Omental fat pad (tissue), 4 donors: ENCODE measurements at places on chromosomes 11 and 22.
A peak's percentile ranks its signal among the peaks of the same experiment; 100 is the strongest.

DNA sequence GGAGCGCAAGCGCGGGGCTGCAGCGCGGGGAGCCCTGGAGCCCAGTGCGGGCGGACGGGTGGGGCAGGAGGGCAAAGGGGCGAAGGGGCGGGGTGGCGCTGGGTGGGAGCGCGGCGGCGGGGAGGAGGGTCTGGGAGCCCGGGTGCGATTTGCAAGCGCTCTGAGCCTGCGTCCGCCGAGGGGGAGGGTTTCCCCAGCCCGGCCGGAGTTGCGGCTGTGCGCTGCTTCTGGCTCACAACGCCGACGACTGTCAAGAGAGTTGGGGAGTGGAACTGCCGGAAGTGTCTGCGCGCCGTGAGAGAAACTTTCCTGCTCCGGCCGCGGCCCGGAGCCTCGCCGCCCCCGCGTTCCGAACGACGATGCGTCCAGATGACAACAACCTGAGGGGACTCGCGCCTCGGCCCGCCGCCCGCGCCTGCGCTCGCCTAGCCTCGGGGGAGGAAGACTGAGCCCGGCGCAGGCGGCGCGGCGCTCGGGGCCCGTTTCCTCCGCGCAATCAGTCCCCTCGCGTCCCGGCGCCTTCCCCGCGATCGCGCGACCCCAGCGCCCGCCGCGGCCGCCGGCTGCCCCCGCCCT lies at the start of gene ARHGAP42:
Gene ARHGAP42, plus strand, starts transcription at position 235 of the 576 bp plus-strand sequence. CDS start 391 bp downstream, outside the sequence.
- DNase-seq: peak; percentile 22

DNA sequence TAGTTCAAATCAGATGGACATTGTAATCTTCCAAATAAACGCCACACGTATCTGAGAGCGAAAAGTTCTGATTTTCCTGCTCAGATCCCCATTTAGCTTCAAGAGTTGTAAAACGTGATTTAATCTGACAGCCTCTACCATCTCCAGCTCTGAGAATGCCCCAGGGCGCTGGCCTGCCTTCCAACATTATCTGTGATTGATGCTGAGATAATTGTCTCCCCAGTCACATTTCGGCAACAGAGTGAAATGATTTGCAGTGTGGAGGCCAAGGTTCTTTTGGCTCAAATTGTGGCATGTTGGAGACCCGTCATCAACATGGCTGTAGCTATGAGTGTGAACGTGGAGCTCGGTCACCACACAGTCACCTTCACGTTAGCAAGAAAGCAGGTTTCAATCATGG lies 283.4 kb downstream of the BRD1 start:
- DNase-seq: no peak

DNA sequence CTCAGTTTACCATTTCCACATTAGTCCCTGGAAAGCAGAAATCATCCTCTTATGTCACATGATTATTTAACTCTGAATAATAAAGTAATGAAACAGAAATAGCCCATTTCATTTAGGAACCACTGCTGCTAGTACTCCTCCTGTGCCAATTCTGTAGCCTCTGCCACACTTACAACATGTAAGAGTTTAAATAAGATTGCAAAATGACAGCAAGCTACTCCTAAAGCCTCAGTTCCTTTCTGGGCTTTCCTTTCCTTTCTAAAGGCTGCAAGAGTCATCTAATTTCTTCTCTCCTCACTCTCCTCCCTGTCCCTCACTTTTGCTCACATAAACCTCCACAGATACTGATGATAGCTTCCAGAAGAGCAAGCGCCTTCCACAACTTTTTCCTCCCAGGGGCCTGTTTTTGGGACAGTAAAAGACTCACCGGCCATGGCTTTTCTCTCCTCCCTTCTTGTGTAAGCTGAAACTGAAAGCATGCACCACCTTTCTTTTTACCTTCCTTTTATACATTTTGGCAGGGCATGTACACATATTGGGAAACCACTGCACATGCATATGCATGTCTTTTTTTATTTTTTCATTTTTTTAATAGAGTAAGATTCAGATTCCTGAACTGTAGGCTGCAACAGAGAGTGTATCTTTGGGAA lies 38.5 kb downstream of the CARD18 start:
- no peak for DNase-seq

GRCh38 chr22:33606504-33606903 lies 313.8 kb downstream of the LARGE1 start:
- DNase-seq: no peak

DNA sequence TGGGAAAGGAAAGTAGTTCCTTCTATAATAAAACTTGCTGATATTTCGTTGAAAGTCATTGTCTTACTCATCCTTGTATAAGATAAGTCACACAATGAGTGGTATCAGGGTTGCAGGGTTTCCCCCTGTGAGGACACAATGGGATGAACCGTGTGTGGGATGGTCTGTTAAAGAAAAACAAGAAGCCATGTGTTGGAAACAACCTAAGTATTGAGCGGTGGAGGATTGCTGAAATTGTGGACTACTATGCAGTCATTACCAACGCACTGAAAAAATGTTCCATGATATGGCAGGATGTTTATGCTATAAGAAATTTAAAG lies 28.6 kb downstream of the PTPRJ start:
- DNase-seq: no peak

GRCh38 chr11:33863418-33864172 lies 28.3 kb downstream of the LMO2 start:
- no peak for DNase-seq

DNA sequence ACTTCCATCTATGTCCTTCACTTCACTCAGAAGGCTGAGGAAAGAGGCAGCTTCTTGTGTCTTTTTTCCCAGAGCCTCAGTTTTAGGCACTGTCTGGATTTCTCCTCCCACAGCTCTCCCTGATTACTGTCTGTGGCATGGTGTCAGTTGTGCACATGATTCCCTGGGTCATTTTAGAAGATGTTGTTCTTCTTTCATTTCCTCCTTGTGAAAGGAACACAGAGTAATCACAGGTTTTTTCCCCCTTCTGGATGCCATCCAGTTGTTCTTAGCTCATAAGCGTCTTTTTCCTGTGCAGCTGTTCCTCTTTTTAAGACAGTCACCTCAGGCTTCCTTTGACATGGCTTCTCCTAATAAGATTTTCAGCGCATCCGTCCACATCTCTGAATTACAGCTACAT lies 212.2 kb downstream of the FAM181B start:
- no peak for DNase-seq

DNA sequence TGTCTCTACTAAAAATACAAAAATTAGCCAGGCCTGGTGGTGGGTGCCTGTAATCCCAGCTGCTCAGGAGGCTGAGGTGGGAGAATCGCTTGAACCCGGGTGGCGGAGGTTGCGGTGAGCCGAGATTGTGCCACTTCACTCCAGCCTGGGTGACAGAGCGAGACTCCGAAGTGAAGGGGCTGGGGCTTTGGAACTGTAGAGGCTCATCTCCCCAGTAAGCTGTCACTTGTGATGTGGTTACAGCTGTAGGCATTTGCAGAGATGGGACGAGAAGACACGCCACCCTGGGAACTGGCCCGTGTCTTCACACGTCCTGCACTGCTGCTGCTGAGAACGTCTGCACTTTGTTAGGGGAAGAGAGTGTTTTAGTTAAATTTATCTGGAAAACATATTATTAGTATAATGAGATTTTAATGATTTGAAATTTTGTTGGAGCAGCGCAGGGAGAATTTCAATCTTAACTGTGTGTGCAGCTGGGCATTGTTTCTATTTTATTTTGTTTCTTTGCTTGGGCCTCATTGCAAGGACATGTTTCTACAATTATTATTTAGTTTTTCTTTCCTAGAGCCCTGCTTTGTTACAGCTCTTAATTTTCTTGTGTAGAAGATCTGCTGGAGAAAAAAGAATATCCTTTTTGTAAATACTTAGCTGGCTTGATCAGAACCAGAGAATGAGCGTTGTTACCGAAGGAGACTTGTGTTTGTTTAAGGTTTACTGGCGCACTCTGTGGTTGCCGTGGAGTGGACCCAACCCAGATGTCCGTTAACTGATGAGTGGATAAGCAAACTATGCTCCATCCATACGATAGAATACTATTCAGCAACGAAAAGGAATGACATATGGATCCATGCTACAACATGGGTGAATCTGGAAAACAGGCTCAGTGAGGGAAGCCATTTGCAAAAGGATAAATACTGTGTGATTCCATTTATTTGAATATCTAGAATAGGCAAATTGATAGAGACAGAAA lies 18.4 kb downstream of the PARVB start:
- no peak for DNase-seq

DNA sequence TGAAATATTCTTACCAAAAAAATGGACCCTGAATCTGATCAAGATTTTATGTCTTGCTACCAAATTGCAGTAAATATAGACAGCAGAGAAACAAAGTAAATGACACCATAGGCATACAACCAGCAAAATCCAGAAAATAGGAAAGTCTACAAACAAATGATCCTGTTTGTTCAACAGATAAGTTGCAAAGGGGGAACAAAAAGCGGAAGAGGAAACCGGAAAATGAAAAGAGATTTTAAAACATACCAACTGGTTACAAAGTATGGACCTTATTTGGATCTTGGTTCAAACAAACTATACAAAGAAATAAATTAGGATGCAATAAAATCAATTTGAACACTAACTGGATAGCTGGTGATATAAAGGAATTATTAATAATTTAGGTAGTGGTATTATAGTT lies 92.0 kb downstream of the TMPRSS5 start:
- DNase-seq: no peak

DNA sequence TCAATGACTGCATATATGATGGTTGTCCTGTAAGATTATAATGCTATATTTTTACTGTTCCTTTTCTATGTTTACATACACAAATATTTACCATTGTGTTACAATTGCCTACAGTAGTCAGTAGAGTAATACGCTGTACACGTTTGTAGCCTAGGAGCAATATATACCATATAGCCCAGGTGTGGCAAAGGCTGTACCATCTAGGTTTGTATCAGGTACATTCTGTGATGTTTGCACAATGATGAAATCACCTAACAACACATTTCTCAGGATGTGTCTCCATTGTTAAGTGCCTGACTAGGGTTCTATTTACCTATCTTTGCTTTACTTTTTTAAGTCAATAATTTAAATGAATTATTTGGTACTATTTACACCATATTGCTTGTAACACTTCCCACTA lies 21.9 kb downstream of the PRR5L start:
- DNase-seq: no peak

DNA sequence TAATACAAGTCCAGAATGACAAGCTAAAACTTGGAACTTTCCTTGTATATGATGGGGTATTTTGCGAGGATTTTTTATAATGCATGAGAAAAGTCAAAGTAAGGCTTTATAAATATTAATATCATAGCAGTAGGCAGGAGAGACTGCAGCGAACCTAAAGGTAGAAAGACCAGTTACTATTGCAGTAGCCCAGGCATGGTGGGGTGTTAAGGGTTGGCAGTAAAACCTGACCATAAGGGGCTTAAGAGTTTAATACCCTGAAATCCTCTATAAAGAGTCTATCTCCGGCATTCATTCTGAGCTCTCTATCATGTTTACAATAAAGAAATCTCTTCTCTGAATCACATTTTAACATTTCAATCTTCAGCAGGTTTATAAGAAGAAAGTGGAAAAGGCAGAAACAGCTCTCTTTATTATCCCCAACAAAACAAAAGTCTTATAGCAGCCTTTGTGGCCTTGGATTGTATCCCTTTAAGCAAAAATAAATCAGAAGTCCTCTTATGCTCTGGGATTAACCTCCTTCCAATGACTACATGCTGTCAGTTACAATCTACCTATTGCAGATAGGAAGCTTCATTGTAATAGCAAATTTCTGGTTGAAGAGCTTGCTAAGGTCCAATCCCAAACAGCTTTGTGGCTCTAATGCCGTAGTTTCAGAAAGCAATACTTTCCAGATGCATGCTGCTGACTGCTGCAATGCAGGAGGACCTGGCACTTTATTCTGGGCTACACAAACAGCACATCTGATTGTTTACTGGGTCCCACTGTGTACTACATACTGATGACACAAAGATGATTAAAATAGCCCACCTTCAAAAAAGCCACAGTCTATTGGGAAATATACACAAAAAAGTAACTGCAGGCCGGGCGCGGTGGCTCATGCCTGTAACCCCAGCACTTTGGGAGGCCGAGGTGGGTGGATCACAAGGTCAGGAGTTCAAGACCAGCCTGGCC lies 45.8 kb downstream of the SIK3 start:
- no peak for DNase-seq

DNA sequence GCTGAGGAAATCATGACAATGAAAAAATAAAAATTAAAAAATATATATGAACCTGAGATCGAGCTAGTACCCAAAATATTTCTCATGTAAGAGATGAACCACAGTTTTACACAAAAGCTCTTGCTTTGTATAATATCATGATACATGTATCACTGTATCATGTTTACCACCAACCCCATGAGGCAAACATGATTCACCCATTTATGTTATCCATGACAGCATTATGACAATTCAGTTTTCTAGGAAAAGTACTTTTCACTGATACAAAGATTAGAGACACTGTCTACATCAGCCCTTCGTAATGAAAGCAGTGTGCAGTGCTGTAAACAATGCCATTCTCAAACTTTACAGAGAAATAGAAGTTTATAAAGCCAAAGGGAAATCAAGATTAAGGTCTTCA lies 852.5 kb upstream of the LRRC4C start:
- DNase-seq: no peak

DNA sequence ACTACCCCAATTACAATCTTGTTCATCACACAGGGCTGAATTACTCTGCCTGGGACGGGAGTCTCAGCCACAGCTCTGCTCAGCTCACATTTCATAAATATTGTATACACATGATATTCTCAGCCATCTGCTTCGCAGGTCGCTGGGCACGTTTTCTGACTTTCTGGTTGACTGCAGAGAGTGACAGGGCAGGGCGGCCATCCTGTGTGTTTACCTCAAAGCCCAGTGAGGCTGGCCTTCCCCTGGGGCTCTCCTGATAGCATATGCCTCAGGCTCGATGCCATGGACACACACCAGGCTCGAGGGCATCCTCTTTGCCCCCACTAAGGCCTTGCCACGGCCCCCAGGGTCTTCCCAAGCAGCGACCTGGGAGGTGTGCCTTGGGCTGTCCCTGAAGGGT lies 345.0 kb downstream of the CADM1 start:
- DNase-seq: no peak

DNA sequence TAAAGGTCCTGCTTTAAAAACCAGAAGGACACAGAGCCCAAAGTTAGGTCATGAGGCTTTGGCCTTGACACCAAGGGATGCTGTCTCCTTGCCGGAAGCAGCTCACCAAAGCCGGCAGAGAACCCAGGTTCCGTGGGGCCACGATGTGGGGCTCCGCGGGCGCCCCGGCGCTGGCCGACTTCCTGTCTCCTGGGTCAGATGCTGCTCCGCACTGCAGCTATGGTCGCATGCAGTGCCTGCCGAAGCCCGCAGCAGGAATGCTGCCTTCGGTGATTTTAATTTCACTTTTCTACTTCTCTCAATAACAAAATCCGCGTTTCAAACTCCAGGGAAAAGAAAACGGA lies 454 bp upstream of the OTUB1 start:
- DNase-seq: no peak

GRCh38 chr11:74175920-74176319 lies 4.8 kb downstream of the PPME1 start:
- no peak for DNase-seq

DNA sequence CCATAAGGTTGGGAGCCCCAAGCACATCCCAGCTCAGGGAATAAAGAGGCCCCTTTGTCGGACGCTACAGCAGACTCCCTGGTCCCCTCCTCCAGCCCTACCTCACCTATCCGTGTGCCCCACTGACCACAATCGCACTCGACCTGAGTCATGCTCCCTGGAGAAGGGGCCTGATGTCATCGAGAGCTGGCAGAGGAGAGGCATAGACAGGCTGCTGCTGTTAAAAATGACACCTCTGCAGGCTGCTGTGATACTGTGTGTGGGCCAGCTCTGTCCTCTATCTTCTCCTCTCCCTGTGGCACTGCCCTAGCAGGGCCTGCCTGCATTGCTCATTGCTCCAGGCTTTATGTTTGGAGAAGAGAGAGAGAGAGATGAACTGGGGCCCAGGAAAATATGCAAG lies 123.4 kb upstream of the SYT13 start:
- no peak for DNase-seq

- DNase-seq: peak; percentile 5
Measured at GRCh38 chr22:46918197-46918596, 155.7 kb downstream of the TBC1D22A start.
